ENCODE measurements at places on chromosomes 12 and 14.

- no peak for DNase-seq
Observed at GRCh38 chr12:76720068-76720467, 43.8 kb upstream of the ZDHHC17 start.

DNA sequence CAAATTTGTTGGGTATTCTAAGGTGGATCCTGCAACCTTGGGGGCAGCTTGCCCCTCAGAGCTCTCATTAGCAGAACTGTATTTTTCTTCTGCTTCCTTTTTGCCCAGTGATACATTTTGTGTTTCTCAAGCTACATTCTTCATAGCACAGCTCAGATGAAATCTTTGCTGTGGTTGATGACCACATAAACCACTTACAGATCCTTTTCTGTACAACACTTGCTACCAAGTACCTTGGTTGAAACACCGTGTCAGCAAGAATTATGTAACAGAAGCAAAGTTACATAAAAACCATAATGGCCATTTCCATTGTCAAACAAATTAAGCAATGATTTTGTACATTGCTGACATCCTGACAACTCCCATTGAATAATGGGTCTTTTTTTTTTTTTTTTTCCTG, 9.7 kb upstream of the PLBD1 start:
- DNase-seq, result no peak

DNA sequence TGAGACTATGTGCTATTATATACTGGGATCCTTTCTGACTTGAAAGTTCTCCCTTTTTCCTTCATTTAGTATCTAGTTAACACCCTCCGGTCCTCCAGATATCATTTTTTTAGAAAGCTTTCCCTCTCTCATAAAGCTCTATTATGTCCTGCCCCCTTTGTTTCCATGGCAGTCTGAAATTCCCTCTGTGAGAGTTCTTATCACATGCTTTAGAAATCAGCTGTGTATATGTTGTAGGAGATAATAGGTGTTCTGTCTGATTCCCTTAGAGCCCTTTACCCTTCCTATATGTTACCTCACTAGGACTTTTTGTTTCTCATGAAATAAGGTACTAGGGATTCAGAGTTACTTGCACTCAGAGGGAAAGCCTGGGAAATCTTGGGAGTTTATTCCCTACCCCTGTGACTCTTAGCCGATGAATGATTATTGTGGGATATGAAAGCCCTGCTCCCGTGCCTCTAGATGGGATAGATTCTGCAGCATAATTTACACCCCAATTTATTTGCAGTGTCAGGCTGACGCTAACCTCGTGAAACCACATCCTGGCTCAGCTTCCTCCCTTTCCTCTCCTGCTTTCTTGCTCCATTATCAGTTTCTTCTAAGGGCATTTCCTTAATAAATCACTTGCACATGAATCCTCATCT, 448.4 kb downstream of the MDGA2 start:
- no peak for DNase-seq

GRCh38 chr12:74985293-74985985, 224.2 kb downstream of the KCNC2 start:
- DNase-seq, result no peak

DNA sequence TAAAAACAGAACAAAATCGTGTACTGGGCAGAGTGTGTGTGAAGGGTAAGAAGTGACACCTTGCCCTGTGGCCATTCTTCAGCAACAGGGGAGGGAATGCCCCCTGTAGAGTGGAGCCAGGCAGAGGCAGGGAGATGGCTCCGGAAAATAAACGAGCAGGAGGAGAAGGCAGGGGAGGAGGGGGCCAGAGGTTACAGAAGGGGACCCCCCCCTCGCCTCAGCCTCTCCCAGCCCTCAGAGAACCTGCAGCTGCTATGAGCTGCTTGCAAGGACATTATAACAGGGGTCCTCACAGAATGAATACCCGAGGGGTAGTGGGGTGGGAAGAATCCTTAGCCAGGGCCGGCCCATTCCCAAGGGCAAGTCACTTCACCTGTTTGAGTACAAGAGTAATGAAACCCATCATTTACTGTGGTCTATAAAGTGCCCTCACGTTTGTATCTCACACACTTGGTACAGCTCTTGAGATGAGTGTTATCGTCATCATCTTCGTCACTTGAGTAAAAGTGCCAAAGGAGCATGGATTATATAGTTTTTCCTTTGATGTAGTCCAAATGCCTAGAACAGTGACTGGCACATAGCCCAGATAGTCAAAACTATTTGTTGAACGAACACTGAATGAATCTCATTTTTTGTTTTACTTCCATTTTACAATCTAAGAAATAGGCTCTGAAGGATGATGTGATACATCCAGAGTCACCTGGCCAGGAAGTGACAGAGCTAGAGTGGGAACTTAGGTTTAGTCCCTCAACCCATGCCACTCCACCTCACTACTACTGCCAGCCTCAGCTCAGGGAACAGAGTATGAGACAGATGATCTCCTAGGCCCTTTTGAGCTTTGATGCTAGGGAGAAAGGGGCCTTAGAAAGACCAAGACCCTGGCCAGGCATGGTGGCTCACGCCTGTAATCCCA, 14.5 kb downstream of the SCNN1A start:
- no peak for DNase-seq

DNA sequence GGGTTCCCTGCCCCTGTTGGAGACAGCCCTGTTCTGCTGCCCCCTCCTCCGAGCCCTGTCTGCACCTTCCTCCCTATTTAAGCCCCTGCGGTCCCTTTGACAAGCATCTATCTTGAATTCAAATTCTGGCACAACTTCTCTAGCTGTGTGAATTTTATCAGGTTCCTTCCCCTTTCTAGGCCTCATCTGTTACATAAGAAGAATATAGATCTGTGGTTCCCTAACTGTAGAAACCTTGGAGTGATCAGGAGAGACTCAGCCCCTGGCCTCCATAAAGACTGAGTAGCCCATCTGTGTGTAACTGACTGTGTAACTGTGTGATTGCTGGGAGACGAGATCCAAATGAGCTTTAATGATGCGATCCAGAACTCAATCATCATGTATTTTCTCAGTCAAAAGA, 13.0 kb upstream of the RACGAP1 start:
- no peak for DNase-seq

GRCh38 chr12:48998497-48999353, 450 bp downstream of the DDN start:
- DNase-seq, result peak; percentile 49

GRCh38 chr12:120286768-120287490, 4.8 kb downstream of the RNU4-2 start:
- DNase-seq, result no peak

GRCh38 chr12:44929236-44929885, 53.2 kb upstream of the NELL2 start:
- DNase-seq, result no peak

DNA sequence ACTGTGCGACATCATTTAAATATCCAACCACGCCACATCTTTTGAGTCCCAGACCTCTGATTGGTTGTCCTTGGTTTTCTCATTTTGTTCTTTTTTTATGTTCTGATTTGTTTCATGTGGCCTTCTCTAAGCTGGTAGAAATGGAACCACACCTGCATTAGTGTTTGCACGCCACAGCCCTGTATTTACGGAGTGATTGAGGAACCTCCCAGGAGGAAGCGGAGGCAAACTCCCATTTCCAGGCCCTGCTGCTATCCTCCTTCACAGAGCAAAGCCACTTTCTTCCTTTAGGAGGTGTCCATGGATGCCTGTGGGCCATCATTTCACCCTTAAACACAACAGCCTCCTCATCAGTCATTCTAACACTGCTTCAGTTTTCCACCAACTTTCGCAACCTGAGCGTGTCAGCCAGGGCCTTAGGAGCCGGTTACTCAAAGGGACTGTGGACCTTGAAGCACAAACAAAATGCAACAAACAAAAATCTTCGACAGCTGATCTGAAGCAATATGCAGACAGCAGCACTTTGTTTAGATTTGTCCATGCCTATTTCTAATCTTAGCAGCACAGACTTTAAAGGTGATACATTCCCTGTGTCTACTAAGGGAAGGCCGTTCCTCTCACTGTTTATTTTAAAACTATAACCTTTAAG, 1258.1 kb upstream of the TMEM132C start:
- DNase-seq, result no peak

DNA sequence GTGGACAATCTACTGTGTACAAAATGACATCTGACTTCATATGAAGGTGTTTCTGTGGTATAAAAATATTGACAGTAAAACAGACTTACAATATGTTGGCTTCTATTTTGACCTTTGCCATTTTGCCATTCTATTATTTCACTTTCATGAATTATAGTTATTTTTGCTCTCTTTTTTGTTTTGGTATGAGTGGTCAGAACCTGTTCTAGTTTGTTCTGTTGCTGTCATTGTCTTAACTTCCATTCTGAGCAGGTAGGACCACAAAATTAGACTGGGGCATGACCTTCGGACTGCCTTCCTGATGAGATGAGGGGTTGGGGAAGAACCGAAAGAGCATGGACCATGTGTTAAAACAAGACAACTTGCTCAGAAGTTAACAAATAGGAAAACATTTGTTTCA, 36.5 kb upstream of the IFNG-AS1 start:
- DNase-seq, result peak; percentile 20

DNA sequence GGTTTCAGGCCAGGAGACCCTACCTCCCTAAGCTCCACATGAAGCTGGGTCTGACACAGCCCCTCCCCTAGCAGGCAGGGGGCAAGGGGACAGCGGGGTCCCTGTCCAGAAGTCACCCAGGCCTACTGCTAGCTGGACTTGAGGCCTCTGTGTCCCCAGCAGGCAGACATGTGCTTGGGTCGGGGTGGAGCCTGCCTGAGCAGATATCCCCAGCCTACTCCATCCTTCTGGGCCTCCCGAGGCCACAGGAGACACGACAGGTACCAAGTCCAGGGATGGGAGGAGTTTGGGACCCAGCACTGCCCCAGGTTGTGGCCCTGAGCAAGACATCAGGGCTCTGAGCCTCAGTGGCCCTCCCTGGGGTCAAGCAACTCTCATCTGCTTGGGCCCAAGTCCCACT, 105.2 kb upstream of the EIF5 start:
- no peak for DNase-seq

- no peak for DNase-seq
Observed at GRCh38 chr14:86346818-86347384, 817.0 kb downstream of the FLRT2 start.

DNA sequence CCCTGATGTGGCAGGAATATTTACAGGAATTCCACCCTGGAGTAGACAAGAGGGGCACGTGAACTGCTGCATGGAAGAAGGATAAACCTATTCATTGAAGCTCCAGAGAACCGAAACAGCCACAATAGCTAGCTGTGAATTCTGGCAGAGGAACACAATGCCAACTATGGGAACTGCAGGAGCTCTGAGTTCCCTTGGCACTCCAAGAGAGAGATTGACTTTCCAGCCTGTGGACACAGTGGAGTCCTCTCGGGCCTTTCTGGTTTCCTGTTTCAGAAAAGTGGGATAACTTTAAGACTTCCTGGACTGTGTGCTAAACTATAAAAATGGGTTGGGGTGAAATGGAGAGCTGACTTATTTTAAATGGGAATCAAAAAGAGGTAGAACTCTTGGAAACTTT, 11.9 kb downstream of the CACNA2D4 start:
- no peak for DNase-seq

- no peak for DNase-seq
Observed at GRCh38 chr12:3446235-3446634, 44.8 kb upstream of the PRMT8 start.

DNA sequence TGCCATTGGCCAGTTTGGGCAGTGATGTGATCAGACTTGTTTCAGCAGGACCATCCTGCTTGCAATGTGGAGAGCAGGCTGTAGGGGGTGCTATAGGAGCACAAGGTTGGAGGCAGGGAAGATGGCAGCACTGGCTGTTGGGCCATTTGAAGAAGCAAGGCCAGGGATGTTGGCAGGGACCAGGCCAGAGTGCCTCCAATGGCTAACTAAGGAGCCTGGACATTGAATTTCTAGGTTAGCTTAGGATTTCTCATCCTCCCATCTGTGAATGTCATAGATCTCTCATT, 23.5 kb downstream of the FGF23 start:
- DNase-seq, result peak; percentile 41

GRCh38 chr14:103232031-103232808, 101.8 kb upstream of the EIF5 start:
- peak; percentile 18 for DNase-seq

- DNase-seq, result peak; percentile 35
Observed at GRCh38 chr14:64549791-64550620, at the start of gene PPP1R36. Gene PPP1R36, plus strand, starts transcription at chr14:64549961. Its CDS starts 37 bp downstream, at chr14:64549998.

DNA sequence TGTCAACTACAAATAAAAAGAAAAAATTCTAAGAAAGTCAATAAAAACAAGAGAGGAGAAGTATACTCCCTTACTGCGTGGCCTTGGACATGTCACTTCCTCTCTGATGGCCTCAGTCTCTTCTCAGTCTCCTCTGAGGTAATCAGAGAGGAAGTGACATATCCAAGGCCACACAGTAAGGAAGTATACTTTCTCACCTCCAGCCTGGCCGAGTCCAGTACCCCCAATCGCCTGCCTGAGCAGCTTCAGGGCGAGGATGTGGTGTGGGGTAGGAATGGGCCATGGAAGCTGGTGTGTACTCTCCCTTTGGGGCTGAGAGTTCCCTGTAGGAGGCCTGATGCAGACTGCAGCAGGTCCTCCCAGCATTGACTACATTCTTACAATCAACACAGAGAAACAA, 15.8 kb downstream of the VDR start:
- peak; percentile 56 for DNase-seq

GRCh38 chr12:6840761-6841515, at the start of gene GNB3:
Gene GNB3, plus strand, starts transcription at chr12:6840925. Its CDS starts 363 bp downstream, at chr12:6841288.
- DNase-seq, result no peak

DNA sequence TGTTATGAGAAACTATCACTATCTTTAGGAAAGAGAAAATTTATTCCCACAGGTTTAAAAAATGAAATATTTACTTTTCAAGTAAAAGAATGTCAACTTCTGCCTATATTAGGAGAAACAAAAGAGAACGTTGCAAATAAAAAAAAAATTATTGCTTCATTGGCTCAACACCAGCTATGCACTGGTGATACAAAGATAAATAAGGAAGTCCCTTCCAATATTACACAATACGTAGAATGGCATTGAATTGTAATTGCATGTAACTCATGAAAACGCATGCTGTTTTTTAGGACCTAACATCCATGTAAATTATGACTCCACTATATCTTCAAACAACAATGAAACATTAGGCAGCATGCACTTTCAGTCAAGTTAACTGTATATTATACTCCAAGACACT, 56.4 kb upstream of the RERGL start:
- no peak for DNase-seq

- no peak for DNase-seq
Observed at GRCh38 chr14:68693926-68694325, 98.9 kb downstream of the ZFP36L1 start.

GRCh38 chr12:116698554-116699075, 39.3 kb downstream of the SPRING1 start:
- DNase-seq, result no peak

- no peak for DNase-seq
Observed at GRCh38 chr14:81390696-81391095, 9.4 kb downstream of the STON2 start.

GRCh38 chr14:31196839-31197492, 10.6 kb downstream of the HECTD1 start:
- DNase-seq, result no peak

- no peak for DNase-seq
Observed at GRCh38 chr14:65850429-65851135, 438.1 kb downstream of the FUT8 start.

DNA sequence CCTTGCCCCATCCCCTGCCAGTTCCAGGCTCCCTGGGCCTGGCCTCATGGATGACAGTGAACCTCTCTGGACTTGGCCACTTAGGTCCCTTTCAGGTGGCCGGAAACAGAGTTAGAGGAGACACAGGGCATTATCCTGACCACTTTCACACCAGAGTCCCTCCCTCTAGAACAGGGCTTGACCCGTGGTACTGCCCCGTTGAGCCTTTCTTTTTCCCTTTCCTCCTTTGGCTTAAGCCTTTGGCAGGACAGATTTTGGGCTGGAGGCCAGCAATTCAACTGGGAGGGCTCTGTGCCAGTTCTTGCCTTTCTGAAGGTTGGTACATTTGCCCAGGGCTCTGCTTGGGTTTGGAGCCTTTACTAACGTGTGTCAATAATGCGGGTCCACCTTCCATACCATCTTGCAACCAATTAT, 22.8 kb downstream of the TPCN1 start:
- no peak for DNase-seq
